ENCODE measurements at places on chromosomes 3 and 15.
A peak's percentile ranks its signal among the peaks of the same experiment; 100 is the strongest.

DNA sequence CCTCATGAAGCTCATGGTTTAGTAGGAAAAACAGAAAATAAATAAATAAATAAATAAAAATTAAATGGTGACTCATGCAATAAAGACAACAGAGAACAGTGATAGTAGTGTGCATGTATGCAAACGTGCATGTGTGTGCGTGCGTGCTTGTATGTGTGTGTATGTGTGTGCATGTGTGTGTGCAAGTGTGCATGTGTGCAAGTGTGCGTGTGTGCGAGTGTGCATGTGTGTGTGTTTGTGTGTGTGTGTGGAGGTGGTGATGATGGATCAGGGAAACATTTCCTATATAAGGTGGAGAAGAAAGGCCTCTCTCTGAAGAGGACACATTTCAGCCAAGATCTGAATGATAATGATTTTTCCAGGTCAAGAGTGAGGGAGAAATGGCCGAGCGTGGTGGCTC is 47.2 kb downstream of the CACNA2D3 start:
- no peak for DNase-seq

DNA sequence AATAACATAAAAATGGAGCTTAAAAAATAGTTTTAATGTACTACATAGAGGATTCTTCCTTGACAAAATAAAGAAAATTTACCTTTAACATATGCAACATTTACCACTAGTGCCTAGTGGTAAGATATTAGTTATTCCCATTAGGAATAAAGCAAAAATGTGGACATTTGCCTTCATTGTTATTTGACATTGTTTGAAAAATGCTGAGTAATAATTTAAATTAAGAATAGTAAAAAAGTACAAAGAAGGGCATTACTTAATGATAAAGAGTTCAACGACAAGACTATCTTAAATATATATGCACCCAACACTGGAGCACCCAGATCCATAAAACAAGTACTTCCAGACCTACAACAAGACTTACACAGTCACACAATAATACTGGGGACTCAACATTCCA is 125.7 kb downstream of the POLR2M start:
- no peak for DNase-seq

DNA sequence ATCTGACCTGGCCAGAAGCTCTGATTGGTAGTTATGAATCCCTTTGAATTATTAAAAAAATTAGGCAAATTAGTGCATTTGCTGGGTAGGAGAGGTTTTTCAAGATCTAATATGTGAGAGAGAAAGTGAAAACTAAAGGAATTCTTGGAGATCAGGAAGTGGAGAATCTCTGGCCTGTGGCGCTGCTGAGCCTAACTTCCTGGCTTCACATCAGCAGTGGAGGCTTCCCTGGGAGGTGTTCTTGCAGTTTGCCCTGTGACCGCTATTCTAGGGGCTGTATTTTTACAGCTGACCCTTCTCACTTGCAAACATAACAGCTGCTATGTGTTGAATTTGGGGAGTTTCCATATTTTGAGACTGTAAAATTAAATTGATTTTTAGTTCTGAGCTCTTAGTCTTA is 166.4 kb downstream of the ATG7 start:
- DNase-seq: peak; percentile 40

DNA sequence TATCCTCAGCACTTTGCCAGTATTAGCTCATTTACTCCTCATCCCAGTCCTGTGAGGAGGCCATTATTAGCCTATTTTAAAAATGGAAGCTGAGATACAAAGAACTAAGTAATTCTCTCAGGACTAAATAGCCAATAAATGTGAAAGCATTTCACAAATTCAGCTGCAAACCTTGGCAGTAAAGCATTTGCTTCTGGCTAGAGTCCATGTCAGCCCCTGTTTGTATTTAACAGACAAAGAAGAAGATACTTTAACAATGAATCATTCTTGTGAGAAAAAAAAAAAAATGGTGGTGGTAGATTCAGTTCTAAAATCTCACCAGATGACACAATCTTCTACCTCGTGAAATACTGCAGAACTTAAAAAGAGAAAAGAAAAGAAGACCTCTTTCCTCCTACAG is 85.0 kb upstream of the CNTN6 start:
- peak; percentile 41 for DNase-seq

DNA sequence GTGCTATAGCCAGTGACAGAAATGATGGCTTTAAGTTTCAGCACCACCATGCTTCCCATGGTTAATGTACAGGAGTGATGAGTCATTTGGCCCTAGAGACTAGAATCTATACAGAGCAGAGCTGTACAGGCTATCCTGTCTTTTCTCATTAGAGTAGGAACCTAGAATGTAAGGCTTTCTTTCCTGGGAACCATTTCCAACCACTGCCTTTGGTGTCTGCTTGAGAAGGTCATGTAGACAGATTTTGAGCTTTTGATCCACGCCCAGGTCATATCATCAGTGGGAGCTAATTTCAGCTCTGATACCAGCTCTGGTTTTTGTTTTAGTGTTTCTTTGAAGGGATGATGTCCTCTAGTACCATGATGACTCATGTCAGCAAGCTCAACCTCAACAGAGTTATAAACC is 543.1 kb downstream of the NTRK3 start:
- no peak for DNase-seq

- no peak for DNase-seq
Observed at GRCh38 chr3:149744151-149744550, 8.1 kb downstream of the COMMD2 start.

GRCh38 chr3:11544412-11545181 is 99.1 kb downstream of the VGLL4 start:
- DNase-seq: peak; percentile 57

- peak; percentile 22 for DNase-seq
Observed at GRCh38 chr3:154018100-154018696, 103.0 kb upstream of the ARHGEF26 start.

DNA sequence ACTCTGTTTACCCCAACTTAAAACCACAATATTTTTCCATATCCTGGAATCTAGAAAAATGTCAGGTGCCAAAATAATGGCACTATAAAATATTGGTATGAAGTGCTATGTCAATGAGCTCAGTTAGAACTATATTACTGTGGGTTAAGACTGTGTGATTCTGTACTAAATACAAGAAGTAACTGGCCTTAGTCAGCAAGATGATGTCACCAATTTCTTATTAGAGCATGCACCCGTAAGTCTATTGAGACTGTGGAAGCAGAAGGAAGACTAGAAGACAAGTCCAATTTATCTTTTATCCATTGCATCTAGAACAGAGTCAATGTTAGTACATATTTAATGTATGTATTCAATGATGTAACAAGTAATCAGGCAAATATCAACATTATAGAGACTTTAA is 25.0 kb downstream of the LRRC58 start:
- peak; percentile 51 for DNase-seq

- no peak for DNase-seq
Observed at GRCh38 chr3:20137647-20138046, 48.4 kb downstream of the SGO1 start.

DNA sequence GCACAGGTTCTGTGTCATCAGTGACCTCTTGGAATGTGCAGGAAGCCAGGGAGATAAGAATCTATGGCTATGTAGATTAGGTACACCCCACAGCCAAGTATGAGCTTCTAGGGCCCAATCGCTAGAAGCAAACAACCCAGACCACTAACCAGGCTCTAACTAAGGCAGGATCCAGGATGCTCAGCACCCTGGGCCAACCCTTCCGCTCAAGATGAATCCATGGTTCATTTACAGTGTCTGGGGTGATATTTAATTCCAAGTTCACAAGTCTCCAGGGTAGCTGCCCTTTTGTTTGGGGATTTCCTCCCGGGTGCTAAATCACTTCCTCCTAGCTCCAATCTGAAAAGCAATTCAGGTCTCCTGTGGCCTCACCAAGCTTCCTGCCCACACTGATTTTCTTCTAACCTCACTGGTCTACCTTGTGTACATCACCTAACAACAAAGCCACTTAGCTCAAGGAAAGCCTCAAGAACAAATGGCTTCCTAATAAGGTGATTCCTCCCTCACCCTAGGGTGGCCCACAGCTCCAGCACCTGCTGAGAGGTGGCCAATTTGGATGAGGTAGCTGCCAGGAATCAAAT is 2.4 kb downstream of the EHD4 start:
- DNase-seq: no peak

DNA sequence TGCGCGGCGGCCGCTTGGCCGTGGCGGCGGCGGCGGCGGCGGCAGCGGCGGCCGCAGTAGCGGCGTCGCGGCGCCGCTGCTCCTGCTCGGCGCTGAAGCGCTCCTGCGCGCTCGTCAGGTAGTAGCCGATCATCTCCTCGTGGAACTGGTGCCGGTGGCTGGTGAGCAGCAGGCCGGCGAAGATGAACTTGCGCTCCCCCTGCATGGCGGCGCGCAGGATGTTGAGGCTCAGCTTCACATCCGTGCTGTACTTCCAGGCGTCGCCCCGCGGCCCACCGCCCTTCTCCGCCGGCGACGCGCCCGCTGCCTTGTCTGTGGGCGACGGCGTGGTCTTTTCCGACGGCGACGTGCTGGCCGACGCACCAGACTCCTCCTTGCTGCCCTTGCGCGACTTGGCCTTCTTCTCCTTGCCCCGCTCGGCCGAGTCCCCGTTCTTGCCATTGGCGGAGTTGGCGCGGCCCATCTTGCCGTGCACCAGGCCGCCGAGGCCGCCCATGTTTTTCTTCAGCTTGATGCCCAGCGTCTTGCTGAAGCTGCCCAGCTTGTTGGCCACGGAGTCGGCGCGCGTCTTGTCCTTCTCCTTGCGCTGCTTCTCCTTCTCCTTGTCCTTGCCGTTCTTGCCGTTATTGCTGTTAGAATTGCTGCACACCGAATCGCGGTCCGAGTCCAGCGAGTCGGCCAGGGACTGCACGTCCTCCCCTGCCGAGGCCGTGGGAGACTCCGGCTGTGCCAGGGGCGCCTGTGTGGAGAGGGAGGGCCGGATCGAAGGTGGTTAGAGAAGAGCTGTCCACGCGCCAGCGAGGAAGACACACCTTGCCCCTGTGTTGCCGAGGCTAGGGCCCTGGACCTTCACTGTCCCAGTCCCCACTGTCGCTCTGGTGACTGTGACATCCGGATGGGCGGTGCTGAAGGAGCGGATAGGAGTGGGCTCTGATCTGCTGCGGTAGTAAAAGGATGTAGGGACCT is 157.6 kb downstream of the KLF13 start:
- no peak for DNase-seq

DNA sequence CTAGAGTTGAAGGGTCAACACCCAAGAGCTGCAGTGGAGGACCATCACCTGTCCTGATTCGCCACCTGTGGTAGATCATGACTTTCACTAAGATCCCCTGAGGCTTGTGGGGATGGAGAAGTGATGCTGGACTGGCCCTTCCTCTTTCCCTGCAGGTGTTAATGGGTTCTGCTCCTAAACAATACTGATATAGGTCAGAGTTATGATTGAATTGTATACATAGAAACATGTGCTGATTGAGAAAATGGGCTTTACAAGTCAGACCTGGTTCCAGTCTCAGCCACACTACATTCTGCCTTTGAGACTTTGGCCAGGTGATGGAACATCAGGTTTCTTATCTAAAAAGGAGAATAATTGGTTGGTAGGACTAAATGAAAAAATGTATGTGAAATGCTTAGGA is 418.9 kb upstream of the TPRG1 start:
- no peak for DNase-seq

DNA sequence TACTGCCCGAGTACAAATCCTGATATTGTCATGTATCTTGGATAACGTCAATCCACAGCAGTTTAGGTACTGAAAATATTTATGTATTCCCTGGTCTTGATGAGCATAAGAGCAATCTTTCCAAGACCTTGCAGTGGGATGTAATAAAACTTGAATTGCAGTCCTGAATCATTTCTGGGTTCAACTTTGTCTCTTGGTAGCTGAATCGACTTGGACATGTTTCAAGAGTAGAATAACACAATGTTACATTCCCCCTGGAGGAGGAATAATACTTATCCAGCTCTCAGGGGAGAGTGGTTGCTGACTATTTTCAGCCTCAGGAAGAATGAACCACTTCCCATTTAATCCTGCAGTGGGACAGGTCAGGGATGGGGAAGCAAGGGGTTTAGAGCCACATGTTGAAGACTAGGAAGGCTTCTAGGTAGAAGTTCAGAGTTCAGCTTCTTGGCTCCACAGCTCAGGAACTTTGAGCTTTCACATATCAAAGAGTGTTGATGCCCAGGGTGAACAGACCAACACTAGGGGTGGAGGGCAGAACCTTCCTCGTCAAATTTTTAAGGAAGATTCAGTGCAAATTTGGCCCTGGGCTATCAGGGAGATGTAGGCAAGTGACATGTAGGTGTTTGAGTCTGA is 43.4 kb upstream of the GPD1L start:
- DNase-seq: peak; percentile 59

- no peak for DNase-seq
Observed at GRCh38 chr3:189512039-189512438, 119.2 kb upstream of the TP63 start.

GRCh38 chr3:147797095-147797494 is 387.9 kb downstream of the ZIC1 start:
- DNase-seq: no peak

GRCh38 chr3:15426579-15427118 is 695 bp downstream of the METTL6 start:
- no peak for DNase-seq

DNA sequence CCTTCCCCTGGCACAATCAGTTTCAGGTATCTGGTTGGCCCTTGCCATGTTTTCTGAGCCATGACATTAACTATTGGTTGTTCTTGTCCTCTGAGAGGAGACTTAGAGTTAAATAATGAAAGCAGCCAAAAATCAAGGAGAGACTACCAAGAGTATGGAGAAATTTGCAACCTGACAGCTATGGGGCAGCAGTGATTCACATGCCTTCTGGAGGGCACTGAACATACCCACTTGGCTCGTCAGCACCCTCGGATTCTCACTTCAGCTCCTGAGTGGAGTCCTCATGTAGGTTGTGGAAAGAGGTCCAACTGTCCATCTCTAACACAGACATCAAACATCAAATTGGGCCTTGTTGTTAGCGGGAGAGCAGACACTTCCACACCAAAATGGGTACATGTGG is 265.6 kb downstream of the EBLN2 start:
- no peak for DNase-seq

- DNase-seq: peak; percentile 68
Observed at GRCh38 chr3:25854635-25855034, 64.7 kb downstream of the OXSM start.

DNA sequence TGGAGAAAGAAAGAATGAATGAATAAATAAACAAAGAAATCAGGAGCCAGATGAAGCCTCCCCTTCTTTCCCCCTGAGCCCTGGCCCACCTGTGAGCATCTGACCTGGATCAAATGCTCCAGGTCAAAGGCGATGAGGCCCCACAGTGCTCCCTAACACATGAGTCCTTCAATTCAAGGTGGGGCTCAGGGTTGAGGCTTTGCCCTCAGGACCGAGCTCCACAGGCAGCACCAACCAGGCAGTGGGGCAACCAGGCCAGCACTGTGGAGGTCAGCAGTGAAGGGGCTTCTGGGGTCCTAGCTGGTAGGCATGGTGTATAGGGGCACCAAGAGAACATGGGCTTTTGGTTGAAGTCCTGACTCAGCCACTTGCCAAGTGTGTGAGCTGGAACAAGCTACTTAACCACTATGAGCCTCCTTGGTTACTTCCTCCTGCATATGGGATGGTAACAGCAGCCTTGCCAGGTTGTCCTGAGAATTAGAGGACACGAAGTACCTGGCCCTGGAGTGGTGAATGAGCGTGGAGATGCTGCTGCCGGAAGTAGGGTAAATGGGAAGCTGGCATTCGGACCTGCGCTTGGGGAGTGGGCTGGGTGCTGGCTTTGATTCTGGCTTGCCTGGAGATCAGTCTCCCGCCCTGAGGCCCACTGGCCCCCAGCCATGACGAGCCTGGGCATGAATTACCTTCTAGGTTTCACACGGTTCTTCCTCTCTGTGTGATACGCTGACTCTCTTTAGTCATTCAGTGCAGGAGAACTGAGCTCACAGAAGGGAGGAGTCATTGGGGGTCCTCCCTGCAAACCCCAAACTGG is 10.0 kb upstream of the PAQR5 start:
- DNase-seq: no peak

Measured in fibroblast of mammary gland (primary cell).